ENCODE measurements at places on chromosomes 2 and 18.

DNA sequence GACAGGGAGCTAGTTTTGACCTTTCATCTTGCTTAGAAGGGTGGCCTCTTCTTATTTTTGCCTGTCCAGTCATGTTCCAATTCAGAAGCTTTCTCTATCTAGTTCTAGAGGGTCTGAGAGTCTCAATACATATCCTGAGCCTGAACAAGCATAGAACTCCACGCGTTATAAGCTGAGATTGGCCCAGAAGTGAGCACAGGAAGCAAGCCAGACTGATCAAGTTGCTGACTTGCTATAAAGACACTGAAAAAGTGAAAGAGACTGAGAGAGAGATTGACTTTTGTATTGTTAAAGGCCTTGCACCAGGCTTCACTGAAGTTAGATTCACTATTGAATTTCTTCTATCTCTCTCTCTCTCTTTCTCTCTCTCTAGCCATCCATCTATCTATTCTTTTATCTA is 142.7 kb upstream of the DOCK10 start:
- no peak for DNase-seq

DNA sequence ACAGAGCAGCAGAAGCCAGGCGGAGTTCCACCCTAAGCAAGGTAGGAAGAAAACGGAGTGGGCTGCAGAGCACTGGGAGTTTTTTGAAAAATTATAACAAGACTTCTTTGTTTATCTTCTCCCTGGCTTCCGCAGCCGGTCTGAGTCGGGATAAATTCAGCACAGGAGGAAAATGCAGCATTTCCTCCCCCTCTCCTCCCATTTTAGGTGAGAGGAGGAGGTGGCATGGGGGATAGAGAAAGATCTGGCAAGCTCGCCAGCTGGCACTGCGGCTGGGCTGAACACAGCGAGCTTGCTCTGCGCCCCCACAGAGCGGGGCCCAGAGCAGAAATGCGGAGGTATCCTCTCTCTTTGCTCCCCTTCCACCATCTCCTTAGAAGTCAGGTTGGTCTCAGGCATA is 17.7 kb upstream of the CHRNA1 start:
- DNase-seq, result no peak

DNA sequence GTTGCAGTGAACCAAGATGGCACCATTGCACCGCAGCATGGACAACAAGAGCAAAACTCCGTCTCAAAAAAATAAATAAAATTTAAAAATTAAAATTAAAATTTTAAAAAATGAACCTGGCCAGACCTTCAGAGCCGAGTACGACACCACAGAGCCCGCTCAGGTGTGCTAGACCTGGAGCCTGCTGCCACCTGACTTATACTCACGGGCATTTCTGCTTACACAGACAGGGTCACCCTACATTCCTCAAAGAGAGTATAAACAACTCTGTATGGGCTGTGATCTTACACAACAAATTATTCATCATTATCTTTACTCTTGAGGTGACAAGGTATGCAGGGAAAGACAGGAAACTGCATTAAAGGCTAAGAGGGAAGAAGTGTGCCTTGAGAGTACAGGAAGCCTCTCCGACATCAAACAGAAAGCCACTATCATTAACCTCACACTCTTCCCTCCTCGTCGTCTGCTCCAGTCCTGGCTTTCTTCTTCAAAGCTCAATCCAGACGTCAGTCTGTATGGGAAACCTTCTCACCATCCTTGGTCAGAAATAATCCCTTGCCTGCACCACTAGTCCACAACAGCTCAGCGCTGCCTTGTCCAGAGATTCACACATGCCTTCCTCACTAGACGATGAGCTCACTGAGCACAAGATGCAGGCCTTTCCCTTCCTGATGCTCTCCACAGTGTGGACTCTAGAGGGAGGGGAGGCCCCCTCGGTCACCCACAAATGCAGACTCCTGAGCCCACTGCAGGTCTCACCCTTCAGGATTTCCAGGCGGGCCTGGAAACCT is 56.2 kb downstream of the UXS1 start:
- DNase-seq, result no peak

GRCh38 chr2:133641497-133641896 is 73.2 kb upstream of the NCKAP5 start:
- peak; percentile 70 for DNase-seq

GRCh38 chr2:30046979-30047378 is 99.8 kb upstream of the YPEL5 start:
- DNase-seq, result no peak

DNA sequence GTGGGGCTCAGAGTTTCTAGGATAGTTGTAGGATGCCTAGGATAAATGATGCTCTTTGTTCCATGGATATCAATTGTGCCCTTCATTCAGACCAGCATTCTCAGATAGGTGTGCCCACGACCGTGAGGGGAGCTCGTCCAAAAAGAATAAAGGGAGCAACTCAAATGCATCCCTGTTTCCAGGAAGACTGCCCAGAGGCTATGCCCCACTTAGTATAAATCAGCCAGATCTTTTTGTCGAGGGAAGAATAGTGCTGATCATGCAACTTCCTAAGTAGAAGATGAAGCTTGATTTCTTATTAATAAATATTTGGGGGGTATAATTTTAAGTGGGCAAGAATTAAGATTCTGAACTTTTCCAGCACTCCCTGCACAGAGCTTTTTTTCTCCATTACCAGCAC is 450.2 kb downstream of the ARHGAP15 start:
- no peak for DNase-seq

DNA sequence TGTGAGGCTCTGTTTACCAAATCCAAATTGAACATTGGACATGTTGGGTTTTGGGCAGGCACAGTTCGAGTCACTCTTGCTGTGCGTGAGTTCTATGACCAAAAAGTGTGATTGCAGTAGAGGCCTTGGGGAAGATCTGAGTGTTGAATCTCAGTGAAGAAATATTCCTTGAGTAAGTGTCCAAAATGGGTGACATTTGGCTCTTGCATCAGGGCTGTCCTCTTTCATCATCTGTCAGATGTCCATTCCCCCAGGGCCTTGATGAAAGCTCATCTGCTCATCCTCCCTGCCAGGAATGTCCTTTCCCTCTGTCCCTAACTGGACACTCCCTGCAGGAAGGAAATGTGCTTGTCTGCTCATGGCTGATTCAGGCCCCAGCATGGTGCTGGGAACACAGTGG is 6.4 kb upstream of the SFTPB start:
- no peak for DNase-seq

DNA sequence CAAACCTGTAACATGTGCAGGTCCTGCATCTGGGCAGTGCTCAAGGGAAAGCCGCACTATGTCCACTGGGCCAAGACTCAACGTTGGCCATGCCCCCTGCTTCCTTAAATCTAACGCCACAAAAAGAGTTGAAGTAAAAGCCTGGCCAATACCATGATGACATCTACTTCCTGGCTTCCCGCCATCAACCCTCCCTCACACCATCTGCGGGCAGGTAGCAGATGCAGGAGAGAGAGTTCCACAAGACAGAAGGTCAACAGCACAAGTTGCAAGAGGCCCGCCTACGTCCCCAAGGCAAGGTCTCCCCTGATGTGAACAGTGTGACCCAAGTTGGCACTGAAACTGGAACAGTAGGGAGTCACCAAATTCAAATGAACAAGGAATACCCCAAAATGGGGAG is 48.4 kb downstream of the ABCG8 start:
- no peak for DNase-seq

- DNase-seq, result no peak
Measured at GRCh38 chr18:52995875-52996274, 655.9 kb downstream of the DCC start.

DNA sequence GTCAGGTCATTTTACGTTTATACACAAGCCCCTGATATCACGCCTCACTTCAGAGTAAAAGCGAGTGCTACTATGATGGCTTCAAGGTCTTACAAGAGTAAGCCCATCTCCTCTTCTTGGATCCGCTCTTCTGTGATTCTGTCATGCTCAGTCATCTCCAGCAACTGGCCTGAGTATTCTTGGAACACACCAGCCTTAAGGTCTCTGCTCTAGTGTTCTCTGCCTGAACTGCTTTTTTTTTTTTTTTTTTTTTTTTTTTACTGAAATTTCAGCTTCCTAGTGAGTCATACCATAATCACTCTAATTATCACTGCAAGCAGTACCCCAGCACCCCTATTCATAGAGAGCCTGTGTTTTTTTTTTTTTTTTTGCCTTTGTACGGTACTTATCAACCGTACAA is 1228.9 kb downstream of the CNTNAP5 start:
- no peak for DNase-seq

GRCh38 chr2:16080071-16080470 is 139.7 kb downstream of the MYCN start:
- no peak for DNase-seq

DNA sequence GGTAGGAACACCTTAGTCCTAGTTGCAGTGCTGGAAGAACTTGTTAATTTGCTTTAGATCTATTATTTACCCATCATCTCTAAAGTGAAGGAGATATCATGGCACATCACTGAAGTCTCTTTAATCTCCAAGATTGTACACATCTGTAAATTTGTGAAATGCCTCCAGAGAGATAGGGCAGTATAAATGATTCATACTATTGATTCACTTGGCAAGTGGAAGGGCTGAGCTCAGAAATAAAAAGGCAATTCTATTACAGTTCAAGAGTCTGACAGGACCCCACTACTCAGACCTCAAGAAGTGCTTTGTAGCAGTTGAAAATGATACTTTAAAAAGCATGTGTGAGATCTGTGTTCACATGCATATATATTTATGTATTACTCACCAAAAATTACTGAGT is 489.3 kb downstream of the DCC start:
- no peak for DNase-seq

- DNase-seq, result no peak
Measured at GRCh38 chr2:166614029-166614428, 120.0 kb upstream of the SCN7A start.

DNA sequence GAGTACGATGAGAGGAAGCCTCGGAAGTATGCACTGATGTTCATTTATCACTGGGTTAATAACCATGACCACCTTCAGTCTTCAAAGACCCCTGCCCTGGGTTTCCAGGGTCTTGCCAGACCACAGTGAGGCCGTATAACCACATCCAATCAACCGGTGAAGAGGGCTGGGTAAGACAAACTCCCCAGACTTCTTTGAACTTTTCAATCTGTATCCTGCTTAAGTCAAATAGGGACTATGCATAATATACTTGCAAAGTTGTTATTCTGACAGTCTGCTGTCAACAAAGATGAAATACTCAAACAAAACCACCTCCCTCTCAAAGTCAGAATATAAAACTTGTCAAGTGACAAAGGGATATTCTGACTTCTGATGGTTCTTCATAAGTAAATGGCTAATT is 54.0 kb downstream of the KLF7 start:
- DNase-seq, result no peak

DNA sequence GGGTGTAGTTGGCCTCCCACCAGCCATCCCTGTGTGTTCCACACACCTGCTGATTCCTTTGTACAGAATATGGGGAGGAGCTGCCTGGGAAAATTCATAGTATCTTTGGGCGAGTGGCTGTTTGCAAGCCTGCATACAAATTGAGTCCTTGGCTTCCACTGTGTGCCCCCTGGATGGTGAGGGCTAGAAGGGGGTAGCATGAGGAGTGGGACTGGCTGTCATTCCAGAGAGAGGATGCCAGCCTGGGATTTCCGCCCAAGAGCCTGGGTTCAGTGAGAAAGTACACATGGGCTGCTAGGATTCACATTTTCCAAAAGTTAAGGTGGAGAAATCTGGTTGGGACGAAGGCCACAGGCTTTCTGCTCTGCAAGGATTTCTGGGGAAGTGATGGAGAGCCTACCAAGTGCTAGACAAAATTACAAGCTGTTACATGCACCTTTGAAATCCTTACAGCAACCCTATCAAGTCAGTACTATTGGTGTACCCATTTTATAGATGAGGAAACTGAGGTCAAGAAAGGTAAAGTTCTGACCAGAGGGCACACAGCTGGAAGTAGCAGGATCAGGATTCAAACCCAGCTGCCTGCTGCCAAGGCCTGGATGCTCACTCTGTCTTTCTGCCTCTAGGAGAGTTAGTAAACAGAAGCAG is 606 bp upstream of the TOGARAM2 start:
- DNase-seq, result no peak

GRCh38 chr2:15517793-15518192 is 43.3 kb downstream of the NBAS start:
- DNase-seq, result no peak

- no peak for DNase-seq
Measured at GRCh38 chr2:173664513-173664910, 300.7 kb downstream of the SP3 start.

DNA sequence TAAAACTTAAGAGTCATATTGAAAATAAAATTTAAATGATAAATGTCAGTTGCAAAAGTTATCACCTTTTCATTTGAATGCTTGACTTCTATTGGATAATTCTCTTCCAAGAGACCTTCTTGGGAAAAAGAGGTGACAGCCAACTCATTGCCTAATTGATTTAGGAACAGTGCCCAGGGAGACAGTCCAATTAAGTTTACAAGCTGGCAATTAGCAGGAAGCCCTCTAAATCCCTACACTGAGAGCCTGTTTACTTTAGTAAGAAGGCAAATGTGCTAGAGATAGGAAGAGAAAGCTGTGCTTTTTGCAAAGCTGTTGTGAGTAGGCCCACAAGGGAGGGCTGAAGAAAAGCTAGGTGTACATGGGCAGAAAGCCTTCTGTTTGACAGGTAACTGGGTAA is 189.1 kb downstream of the WDPCP start:
- no peak for DNase-seq

DNA sequence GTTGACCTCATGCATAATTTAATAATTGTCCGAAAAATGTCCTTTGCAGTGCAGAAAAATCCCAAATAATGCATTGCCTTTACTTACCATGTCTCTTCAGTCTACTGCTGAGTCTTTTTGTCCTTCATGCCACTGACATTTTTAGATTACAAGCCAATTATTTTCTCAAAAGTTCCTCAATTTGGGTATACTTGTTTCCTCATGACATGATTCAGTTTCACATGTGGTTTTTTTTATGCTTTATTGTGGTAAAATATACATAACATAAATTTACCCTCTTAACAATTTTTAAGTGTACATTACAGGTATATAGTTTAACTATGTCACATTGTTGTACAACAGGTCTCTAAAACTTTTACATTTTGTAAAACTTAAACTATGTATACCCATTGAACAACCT is 81.0 kb downstream of the EPC2 start:
- DNase-seq, result no peak

DNA sequence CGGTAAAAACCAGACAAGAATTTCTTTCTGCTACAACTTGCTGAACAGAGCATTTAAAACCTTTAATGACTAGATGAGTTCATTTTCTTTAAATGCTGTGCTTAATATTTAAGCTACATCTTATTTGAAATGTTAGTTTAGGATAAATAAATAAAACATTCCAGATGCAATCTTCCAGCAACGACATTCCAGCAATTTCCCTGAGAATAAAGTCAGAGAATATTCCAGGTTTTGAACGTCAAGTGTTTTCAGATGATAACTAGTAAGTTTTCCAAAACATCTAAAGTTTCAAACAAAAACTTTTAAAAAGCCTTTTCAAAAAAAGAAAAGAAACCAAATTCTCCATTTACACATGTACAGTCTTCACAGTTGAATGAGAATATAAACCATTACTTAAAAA is 104.8 kb downstream of the PPP1R1C start:
- no peak for DNase-seq

- no peak for DNase-seq
Measured at GRCh38 chr2:180652794-180653193, 327.6 kb upstream of the UBE2E3 start.

- no peak for DNase-seq
Measured at GRCh38 chr2:42298996-42299754, 61.8 kb downstream of the COX7A2L start.

GRCh38 chr2:221467610-221468009 is 104.5 kb downstream of the EPHA4 start:
- no peak for DNase-seq

All from nucleus accumbens (tissue), 56 donors.